Body of pancreas (tissue), 4 donors: ENCODE measurements at places on chromosomes 11 and 22. TPM values are rescaled to one million over a fixed set of nuclear protein-coding genes. Genes with fewer than 3 reads are reported as not detected.

C11orf16 gene
- total RNA-seq: not detected

POTEH gene
- total RNA-seq: not detected

JAM3 gene
- total RNA-seq: 13.2 TPM

MFRP gene
- total RNA-seq: not detected

FOLH1 gene
- 0.33 TPM for total RNA-seq

BCO2 gene
- 3.6 TPM for total RNA-seq

OR8K3 gene
- not detected for total RNA-seq

P4HA3 gene
- not detected for total RNA-seq

MRGPRX3 gene
- not detected for total RNA-seq

CCDC188 gene
- total RNA-seq: not detected

GGT1 gene
- total RNA-seq: 58.7 TPM

MCHR1 gene
- not detected for total RNA-seq

MTNR1B gene
- not detected for total RNA-seq

C11orf97 gene
- not detected for total RNA-seq

RTN4RL2 gene
- 0.99 TPM for total RNA-seq

PRRG4 gene
- total RNA-seq: 2.3 TPM

CADM1 gene
- total RNA-seq: 12.5 TPM

FAM180B gene
- total RNA-seq: not detected
